Activated CD4-positive, alpha-beta T cell treated with anti-CD3 and anti-CD28 coated beads for 4 hours (primary cell): ENCODE measurements at places on chromosomes 12 and 14.

DNA sequence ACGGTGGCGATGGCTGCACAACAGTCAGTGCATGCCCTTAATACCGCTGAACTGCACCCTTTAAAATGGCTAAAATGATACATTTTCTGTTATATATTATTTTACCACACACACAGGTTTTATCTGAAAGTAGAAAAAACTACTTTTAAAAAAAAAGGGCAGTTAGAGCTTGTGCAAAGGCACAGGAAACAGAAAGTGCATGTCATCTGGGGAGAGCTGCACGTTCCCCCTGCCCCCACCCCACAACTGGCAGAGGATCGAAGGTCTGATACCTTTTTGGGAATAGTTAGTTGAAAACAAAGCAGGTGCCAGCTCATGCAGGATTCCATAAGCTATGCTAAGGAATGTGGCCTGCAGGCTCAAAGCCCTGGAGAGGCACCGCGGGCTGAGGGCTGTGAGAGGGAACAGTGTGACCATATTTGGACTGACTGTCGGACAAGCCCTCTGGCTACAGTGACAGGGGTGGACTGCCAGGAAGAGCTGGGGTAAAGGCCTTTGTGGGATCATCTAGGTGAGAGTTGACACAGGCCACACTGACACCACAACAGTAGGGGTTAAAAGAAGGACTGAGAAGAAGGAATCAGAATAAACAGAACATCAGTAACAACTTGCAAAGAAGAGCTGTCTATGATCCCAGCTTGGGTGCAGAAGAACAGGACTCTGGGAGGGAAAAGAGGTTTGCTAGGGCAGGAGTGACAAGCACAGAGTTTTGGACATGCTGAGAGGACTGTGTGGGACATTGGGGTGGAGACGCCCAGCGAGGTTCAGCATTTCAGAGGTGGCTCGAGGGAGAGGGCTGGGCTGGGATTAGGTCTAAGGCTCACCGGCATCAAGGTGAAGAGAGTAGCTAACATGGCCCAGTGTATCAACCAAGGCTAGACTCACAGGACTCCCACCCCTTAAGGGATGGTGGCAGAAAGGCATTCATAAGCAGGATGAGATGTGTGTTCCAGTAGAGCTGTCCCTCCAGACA lies 54.6 kb downstream of the ACTN1 start:
- DNase-seq: no peak

DNA sequence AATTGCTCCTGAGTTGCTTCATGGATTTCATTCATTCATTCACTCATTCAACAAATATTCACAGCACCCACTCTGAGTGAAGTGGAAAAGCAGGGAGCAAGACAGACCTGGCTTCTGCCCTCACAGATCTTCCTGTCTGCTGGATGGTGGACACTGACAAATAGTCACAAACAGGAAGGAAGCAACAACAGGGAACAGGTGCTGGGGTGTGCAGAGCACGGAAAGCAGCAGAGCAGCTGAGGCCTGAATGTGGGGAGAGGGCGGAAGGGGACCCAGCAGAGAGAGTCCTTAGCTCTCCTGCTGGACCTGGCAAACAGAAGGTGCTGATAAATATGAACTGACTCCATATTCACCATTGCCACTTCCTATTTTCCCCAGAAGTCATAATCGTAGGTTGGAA lies 54.4 kb downstream of the SETD3 start:
- no peak for DNase-seq

DNA sequence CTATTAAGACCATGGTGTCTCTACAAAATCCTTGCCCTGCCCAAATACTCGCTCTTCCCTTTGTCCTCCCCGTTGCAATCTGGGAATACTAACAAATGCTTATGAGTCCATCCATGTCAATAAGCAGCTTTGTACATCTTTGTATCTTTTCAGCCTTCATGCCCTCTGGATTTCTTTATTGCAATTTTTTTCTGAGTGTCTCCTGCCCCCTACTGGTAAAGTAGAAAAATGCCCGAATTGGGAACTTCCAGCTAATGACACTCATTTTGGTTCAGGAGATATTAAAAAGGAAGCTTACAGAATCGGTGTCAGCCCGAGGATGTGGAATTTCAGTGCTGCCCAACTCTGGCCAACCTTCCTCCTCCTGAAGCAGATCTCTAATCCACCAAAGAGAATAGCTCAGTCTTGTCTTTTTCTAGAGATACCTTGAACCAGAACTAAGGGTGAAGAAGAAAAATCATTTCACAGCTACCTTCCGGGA lies 46.0 kb downstream of the SH2B3 start:
- no peak for DNase-seq

DNA sequence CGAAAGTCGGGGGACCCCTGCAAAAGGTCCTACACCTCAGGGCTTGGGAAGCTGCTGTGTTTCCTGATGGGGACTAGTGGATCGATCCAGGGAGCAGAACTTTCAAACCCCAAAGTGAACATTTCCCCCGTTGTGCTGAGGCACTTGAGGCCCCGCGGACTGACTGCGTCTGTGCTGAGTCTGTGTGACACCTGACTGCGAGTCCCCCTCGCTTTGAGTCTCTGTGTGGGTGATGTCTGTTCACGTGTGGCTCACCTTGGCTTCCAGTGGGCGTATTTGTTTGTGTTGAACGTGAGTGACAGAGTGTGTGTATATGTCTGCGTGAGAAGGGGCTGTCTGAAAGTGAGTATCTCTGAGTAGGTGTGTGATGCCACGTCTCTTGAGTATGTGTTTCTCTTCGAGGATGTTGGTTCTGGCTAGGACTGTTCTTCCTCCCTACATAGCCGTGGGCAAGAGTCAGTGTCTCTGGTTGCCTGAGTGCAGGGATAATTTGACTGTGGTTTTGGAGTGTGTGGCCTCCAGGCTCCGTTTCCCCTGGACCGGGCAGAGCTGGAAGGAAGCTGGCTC lies 1.3 kb downstream of the TEAD4 start:
- no peak for DNase-seq

GRCh38 chr12:22283006-22283506 lies 51.5 kb downstream of the ST8SIA1 start:
- no peak for DNase-seq

DNA sequence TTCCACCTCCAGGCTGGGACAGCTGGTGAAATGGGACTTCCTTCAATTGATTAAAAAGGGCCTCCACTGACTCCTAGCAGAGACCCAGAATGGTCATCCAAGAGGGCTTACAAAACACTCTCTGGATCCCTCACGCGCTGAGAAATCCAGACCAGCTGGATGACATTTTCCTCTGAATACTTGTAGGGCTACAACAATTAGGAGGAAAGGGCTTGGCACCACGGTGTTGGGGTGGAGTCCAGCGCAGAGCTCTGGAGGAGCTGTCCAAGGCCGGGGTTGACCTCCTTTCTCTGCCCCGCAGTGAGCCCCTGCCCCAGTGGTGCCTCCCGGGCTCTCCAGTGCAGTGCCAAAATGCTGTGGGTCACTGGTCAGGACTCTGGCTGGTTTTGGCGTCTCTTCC lies 189.0 kb upstream of the CCND2 start:
- DNase-seq: no peak

- no peak for DNase-seq
Measured at GRCh38 chr12:116247377-116247776, 30.1 kb downstream of the MED13L start.

GRCh38 chr14:35380794-35381193 lies 23.8 kb downstream of the NFKBIA start:
- DNase-seq: no peak

DNA sequence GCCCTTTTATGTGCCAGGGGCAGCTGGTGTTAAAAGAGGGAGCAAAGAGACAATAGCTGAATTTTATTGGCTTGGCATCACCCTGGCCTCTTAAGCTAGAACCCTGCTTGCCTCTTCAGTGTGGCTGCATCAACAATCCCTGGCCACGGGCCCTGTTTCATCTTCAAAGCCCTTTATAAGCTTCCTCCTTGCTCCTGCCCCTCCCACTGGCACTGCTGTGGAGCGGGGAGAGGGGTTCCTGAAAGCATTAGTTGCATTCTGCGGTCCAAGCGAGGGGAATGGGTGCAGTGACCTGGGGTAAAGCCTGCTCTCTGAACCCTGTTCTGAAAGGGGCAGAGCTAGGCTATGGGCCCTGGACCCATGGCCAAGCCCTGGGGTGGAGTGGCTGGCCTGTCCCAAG lies 220 bp upstream of the KRT83 start:
- DNase-seq: no peak

GRCh38 chr12:8662593-8662992 lies at the start of gene MFAP5:
MFAP5 (minus strand) TSS chr12:8662826; CDS start chr12:8662104, 722 bp downstream.
- no peak for DNase-seq

GRCh38 chr12:131980263-131980662 lies 30.5 kb downstream of the EP400 start:
- no peak for DNase-seq

DNA sequence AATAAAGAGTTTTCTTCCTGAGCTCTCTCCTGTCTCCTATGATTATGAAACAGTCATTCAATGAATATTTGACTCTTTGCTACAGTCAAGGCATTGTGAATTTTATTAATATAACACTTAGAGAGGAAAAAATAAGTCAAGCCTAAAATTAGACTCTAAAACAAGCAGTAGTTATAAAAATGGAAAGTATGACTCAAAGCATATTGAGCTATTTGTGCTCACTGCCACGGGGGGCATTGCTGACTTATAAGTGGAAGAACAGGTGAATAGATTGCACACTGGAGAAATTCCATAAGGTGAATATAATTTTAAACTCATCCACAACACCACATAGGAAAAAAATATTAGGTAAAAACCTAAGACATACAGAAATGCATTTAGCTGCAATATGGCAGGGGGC lies 87.7 kb upstream of the CCDC196 start:
- no peak for DNase-seq

GRCh38 chr12:7129287-7129871 lies 690 bp upstream of the RBP5 start:
- no peak for DNase-seq

- DNase-seq: no peak
Measured at GRCh38 chr14:71549421-71550050, 382.7 kb upstream of the RGS6 start.

DNA sequence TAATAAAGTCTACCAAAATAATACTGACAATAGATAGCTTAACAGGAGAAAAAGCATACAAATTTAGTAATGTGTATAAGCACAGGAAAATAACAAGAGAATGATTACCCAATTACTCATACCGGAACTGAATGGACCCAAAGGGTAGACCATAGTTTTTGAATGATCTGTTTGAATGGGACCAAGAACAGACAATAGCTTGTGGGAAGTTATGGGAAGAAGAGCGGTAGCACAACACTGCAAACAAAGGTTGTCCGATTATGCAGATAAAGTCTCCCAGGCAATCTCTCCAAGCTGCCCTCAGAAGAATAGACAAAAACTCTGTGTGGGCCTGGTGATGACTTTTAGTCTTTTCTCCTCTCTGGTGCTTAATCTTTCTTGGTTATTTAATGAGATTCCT lies 96.6 kb upstream of the NEDD1 start:
- DNase-seq: no peak

- DNase-seq: no peak
Measured at GRCh38 chr12:98244136-98244535, 271.3 kb upstream of the TMPO start.

DNA sequence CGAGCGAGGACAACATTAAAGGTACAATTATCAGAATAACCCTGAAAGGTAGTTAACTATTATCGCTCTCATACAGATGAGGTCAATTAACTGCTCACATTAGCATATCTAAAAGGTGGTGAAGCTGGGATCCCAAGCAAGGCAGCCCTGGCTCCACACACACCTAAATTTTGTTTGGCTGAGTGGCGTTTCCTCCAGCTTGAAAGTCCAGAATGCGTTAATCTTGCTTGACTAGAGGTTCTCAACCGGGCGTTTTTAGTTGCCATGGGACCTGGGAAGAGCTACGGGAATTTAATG lies 531 bp downstream of the DLGAP5 start:
- no peak for DNase-seq
